T47D (cell line): ENCODE measurements at places on chromosomes 3 and 15.
A peak's percentile ranks its signal among the peaks of the same experiment; 100 is the strongest.

DNA sequence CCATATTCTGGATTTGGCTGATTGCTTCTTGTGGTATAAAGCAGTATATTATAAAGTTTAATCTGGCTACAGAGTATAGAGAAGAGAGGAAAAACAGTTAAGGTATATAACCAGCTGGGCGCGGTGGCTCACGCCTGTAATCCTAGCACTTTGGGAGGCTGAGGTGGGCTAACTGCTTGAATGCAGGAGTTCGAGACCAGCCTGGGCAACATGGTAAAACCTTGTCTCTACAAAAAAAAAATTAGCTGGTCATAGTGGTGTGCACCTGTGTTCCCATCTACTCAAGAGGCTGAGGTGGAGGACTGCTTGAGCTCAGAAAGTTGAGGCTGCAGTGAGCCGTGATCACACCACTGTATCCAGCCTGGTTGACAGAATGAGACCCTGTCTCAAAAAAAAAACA, 7.3 kb downstream of the SLC12A6 start:
- no peak for DNase-seq

DNA sequence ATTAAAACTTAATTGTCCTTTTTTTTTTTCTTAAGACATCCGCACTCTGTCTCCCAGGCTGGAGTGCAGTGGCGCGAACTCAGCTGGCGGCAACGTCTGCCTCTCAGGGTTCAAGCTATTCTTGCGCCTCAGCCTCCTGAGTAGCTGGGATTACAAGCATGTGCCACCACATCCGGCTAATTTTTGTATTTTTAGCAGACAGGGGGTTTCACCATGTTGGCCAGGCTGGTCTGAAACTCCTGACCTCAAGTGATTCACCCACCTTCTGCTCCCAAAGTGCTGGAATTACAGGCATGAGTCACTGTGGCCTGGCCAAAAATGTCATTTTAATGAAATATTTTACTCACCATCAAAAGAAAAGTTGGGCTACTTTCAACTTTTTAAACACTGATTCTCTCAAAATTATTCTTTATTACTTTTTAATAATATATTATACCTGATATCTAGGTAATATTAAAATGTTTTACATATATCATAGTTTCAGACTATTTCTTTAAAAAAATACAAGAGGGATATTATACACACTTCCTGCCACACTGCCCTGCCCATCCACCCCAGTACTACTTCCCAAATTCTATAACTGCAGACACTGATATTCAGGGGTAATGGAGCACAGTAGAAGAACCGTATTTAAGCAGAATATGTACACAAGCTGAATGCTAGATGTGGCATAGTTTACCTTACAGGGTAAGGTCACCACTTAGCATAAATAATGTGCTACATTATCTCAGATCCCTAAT, 723.9 kb upstream of the ZNF385D start:
- no peak for DNase-seq

GRCh38 chr15:49235446-49236124, 65.5 kb downstream of the GALK2 start:
- DNase-seq, result peak; percentile 23

- DNase-seq, result no peak
Observed at GRCh38 chr15:45285413-45285812, 33.4 kb downstream of the SLC28A2 start.

- no peak for DNase-seq
Observed at GRCh38 chr3:135117977-135118376, 322.9 kb downstream of the EPHB1 start.

DNA sequence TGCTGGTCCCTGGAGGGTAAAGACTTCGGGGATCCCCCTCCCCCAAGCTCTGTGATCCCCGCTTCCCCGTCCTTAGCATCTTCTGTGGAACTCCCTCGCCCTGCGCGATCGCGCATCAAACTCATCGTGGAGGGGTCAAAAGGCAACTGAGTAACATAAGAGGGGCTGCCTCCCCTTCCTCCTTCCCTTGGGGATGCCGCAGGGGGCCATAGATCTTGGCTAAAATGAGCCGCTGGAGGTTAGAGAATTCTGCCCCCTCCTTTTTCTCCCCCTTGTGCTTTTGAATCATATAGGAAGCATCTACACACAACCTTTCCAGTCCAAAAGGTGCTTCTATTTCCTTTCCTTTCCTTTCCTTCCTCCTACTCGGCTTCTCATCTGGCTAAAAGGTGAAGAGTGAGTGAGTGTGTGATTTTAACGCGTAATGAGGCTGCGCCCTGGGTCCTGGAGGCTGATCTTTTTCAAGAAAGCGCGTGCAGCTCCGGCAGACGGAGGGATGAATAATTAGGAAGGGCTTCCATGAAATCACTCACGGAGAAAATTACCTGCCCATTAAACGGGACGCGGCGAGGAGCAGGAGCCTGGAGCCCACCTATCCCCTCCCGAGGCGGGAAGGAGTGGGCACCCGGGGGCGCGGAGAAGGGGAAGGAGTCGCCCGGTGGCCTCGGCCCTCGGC, 831 bp upstream of the ROBO2 start:
- no peak for DNase-seq

DNA sequence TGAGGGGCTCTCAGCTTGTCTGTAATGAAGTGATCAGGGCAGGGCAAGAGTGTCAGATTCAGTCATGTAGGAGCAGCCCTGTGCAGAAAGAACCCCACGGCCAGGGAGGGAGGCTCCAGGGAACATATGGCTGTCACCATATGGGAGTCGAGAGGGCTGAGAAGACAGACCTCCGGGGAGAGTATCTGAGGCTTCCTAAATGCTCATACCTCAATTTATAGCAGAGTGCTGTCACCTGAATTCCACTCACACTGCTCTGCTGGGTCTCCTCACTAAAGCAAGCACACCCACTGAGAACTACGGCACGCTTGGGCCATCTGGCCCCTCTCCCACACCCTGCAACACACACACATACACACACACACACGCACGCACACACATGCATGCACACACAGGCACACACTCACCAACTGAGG, 92.3 kb upstream of the TJP1 start:
- DNase-seq, result no peak

DNA sequence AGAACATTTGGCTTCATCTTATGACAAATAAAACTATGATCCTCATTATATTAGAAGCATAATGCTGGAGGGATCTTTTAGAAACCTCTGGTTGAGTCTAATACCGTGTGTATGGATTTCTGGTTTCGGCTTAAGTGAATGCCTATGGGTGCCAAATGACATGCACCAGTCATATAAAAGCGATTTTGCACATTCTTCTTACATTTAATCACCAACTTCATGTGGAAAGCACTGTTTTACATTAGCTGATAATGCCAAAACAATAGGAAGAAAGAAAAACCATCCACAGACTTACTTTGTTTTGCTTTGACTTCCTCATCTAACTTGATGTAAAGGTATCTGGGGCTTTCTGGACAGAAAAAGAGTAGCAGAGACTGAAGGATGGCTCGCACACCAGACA, 20.9 kb downstream of the SLC2A2 start:
- DNase-seq, result no peak

GRCh38 chr3:113485161-113485609, 29.8 kb downstream of the SPICE1 start:
- peak; percentile 4 for DNase-seq

DNA sequence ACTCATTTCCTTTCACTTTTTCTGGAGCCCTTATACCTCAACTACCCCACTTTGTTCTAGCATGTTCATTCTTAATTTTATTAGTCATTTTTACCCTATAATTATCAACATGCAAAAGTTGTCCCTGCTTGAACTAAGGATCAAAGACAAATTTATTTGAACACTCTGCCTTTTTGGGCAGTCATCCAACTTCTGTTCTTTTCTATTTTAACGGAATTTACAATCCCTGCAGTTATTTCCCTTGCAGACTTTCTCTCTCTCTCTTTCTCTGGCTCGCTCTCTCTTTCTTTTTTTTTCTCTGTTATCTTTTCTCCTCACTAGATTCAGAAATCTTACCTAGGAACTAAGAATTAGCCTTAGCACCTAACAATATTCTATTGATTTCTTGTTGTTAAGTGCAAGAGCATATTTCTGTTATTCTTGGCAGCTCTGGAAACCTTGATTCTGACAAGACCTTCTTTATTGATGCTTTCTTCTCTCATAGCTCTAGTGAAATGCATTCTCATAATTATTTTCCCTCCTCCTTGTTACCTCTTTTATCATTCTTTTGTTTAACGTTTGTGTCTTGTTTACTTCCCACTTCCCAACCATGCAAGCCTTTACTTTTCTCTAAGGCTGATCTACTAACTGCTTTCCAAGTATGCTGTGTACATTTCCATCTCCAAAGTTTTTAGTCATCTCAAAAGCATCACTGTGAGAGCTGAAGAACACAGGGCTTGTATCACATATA, 951.6 kb downstream of the DIPK2A start:
- no peak for DNase-seq

GRCh38 chr3:80006315-80006714, 238.5 kb upstream of the ROBO1 start:
- no peak for DNase-seq

GRCh38 chr3:70658513-70659310, 346.3 kb upstream of the MDFIC2 start:
- no peak for DNase-seq

DNA sequence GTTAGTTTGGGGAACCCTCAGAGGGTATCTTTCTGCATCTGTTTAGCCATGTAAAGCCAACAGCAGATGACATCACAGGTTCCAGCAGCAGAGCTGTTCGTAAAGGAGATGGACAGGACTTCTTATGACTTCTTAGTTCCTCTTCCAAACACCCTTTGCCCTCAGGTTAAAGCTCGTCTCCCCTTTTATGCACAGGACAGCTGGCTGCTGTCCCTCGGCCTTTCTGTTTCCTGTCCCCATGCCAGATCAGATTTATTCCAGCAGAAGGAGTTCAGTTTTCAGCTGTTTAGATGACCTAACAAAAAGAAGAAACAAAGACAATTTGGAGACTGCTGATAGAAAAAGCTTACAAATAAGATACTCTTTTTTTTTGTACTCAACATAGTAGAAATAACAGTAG, 45.1 kb downstream of the SEC22A start:
- no peak for DNase-seq

- no peak for DNase-seq
Observed at GRCh38 chr3:13574798-13575451, 26.0 kb downstream of the FBLN2 start.
